Esophagus squamous epithelium (tissue), 5 donors: ENCODE measurements at places on chromosomes 5 and 9. TPM values are rescaled to one million over a fixed set of nuclear protein-coding genes. Genes with fewer than 3 reads are reported as not detected.

PKD2L2 gene
- total RNA-seq, result not detected

NOXA1 gene
- 4.5 TPM for total RNA-seq

DNA sequence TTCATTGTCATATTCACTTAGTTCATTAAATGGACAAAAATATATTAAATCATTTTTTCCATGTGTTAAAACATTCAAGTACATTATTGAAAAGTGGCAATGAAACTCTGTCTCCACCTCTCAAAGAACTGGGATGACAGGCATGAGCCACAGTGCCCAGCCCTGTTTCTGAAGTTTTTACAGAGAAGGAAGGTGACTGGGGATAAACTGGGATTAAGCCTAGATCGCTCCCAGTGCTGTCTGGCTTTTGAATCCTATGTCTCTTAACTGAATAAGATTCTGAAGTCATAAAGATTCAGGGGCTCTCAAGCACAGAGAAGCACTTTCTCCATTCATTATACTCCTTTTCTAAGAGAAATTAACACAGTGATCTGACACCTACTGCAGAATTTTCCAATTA, 88.3 kb downstream of the SLC38A9 start:
- no peak for DNase-seq

GRCh38 chr5:31161781-31162181, 31.7 kb upstream of the CDH6 start:
- DNase-seq, result no peak

ORM2 gene
- total RNA-seq, result not detected

DNA sequence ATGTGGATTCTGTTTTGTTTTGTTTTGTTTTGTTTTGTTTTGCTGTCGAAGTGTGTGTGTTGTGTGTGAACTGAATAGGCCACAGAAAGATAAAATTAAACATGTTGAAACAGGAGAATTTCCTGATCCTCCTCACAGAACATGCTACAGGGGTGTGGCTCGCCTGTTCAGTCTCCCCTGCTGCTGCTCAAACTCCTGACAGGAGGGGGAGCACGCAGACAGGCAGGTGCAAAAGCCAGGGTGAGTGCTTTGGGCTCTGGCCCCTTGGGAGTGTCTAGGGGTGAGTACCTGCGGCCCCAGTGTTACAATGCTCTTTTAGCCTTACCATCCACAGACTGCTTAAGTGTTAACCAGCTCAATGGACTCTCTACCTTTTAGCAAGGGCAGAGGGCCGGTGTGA, 473.5 kb downstream of the MAT2B start:
- DNase-seq, result no peak

DNA sequence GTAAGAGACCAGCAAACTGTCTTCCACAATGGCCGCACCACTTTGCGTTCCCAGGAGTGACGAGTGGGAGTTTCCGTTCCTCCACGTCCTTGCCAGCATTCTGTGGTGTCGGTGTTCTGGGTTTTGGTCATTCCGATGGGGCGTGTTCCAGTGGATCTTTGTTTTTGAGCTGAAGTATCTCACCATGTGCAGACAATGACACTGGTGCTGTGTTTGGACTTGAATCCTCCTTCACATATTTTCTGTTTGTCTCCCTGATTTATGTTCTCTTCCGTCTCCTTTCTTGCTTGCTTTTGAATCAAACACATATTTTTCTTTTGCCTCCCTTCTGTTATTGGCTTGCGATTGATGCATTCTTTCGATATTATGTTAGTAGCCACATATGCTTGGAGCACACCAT, 60.8 kb upstream of the IRX4 start:
- DNase-seq, result no peak

GRCh38 chr9:133403766-133404453, 13.9 kb downstream of the REXO4 start:
- DNase-seq, result no peak

SEMA6A gene
- 3.0 TPM for total RNA-seq

DNA sequence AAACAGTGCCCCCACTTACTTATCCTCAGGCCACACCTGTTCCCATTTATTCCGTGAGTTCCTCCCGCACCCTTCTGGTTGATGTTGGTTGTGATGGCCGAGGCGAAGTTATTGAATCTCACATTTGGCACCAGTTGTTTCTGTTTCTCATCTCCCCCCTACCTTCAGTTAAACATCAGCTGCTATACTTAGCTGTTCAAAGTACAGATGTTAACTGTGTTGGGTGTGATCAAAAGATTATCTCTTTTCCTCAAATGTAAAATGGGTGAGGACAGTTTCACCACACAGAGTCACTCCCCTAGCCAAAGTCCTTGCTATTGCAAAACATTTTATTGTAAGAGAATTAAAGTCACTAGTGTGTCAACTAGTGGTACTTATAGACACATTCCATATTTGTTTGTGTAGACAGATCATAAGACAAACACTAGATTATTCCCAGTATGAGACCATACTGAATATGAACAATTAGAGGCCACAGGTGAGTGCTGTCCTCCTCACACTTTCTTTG, 43.2 kb upstream of the PRSS3 start:
- DNase-seq, result no peak

DAB2 gene
- total RNA-seq, result 0.95 TPM

- DNase-seq, result no peak
Observed at GRCh38 chr5:22605473-22605872, 247.7 kb downstream of the CDH12 start.

DNA sequence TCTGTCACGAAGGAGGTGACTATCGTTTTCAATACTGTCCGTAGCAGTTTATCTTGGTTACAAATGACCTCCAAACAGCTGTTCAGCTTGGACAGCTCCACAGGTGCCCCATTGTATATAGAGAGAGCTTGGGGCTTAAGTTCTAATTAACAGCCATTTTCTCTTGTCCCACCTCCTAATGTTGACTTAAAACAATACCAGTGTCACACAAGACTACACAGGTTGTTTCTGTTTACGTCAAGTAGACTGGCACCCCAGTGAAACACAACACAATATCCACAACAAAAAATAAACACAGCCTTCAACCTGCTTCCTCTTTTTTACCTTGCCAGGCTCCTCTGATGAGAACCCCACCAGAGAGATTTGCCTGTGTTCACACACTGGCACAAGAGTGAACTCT, 39.8 kb upstream of the TLE1 start:
- DNase-seq, result no peak

- DNase-seq, result no peak
Observed at GRCh38 chr9:14633906-14634565, 59.2 kb downstream of the ZDHHC21 start.

GDA gene
- 0.76 TPM for total RNA-seq

- no peak for DNase-seq
Observed at GRCh38 chr5:100690036-100690560, 154.9 kb downstream of the FAM174A start.

GRCh38 chr9:73558471-73558870, 406.8 kb downstream of the ANXA1 start:
- DNase-seq, result no peak

DNA sequence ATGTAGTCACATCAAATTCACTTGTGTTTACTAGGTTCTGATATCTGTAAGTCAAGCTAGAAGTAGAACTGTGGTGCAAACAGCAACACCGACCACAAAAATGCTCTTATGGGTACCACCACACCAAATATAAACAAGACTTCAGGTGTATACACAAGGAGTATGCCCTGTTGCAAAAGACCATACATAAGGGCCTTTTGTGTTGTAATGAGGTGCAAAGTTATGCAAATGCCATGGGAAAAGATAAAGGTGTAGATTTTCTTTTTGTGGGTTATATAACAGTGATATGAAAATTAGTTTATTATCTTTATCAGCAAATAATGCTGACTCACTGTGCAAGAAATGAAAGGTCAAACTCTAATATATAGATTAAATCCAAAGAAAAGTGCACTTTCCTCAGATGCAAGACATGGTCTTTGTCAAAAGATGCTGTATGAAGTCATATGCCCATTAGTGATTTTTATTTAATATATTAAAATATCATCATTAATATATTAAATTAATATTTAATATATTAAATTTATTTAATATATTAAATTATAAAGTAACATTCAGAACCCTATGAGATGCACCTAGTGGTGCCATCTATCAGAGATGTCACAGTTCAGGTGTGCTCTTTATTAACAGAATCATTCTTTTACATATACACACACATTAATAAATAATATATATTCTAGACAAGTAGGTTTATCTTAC, 26.7 kb upstream of the ALDH1A1 start:
- DNase-seq, result no peak

DNA sequence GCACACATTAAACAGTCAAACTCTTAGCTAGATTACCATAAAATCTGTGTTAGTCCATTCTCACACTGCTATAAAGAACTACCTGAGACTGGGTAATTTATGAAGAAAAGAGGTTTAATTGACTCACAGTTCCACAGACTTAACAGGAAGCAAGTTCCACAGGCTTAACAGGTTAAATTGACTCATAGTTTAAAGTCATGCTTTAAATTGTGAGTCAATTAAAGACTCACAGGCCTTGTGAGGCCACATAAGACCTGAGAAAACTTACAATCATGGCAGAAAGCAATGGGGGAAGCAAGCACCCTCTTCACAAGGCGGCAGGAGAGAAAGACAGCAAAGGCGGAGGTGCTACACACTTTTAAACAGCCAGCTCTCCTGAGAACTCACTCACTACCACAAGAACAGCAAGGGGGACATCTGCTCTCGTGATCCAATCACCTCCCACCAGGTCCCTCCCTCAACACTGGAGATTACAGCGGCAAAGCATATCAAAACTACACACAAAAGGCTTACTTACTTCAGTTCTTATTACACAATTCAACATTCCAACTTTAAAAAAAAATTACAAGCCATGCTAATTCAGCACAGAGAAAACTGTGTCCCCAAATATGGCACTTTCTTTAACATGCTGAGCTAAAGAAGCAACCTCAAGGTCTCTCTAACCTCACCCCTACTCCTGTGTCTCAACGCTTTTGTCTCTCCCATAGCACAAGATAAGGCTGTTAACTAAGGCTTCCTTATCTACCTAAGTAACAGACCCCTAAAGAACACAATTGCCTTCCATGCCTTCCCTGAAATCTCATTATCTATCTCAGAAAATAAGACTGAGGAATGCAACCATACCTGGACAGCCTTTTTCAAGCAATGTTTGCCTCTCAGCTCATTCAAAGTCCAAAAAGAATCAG, 805.1 kb downstream of the NR2F1-AS1 start:
- DNase-seq, result no peak

DNA sequence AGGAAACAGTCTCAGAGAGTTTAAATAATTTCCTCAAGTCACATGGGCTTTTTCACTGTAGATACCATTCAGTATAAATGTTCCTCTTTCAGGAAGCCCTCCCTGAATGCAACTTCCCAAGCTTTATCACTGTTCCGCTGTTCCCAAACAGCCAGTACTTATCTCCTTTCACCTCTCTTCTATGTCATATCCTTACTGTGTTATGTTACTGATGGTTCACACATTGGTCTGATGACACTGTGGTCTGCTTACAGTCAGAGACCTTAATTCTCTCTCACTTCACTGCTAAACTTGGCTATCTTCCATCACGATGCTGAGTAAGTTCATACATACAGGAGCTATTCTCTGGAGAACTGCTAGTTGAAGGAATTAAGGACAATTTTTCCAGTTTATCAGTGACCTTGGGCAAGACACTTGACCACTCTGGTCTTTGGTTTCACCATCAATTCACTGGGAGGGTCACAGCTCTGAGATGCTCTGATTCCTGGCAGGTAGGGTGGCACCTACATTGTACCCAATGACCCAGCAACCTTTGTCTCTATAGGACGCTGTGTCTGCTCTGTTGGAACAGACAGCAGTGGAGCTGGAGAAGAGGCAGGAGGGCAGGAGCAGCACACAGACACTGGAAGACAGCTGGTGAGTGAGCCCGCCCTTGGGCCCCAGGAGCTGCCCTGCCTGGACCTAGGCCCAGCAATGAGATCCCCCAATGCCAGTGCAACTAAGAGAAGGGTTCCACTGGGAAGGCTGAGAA, 42.1 kb upstream of the RARS1 start:
- no peak for DNase-seq

GRCh38 chr5:29079771-29080170, 2041.4 kb upstream of the CDH9 start:
- no peak for DNase-seq

GRCh38 chr5:175821790-175822211, 49.6 kb upstream of the CPLX2 start:
- no peak for DNase-seq

CDH6 gene
- 5.0 TPM for total RNA-seq

TYRP1 gene
- not detected for total RNA-seq

GRCh38 chr9:12680757-12681156, 12.4 kb upstream of the TYRP1 start:
- DNase-seq, result no peak

DNM1 gene
- total RNA-seq, result 1.3 TPM

CBY3 gene
- not detected for total RNA-seq

- no peak for DNase-seq
Observed at GRCh38 chr9:77471572-77471971, 176.6 kb downstream of the GNA14 start.

DNA sequence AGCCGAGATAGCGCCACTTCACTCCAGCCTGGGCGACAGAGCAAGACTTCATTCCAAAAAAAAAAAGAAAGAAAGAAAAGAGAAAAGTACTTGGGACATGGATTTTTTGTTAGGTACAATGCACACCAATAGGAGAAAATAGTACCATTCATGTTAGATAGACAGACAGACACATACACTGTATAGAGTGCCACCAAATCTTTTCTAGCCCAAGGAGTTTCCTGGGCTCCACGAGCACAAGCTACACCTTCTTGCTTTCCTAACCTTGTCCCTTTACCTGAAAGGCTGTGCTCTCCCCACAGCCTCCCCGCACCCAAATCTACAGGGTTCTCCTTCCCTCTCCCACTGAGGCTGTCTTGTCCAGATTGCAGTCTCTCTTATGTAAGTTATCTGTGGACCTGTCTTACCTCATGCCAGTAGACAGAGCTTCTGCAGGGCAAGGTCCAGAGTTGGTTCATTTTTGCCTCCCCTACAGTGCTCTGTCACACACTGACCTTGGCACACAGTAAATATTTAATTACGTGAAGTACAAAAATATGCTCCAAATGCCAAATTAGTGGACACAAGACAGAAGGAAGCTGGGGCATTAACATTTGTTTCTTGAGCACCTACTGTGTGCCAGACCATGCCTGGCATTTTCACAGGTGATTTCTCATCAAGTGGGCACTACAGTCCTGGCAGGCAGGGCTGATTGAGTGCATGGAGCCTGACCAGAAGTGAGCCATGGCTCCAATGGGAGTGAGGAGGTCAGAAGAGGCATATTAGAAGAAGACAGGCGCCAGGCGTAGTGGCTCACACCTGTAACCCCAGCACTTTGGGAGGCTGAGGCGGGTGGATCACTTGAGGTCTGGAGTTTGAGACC, 5.9 kb downstream of the ALAD start:
- DNase-seq, result no peak

DNA sequence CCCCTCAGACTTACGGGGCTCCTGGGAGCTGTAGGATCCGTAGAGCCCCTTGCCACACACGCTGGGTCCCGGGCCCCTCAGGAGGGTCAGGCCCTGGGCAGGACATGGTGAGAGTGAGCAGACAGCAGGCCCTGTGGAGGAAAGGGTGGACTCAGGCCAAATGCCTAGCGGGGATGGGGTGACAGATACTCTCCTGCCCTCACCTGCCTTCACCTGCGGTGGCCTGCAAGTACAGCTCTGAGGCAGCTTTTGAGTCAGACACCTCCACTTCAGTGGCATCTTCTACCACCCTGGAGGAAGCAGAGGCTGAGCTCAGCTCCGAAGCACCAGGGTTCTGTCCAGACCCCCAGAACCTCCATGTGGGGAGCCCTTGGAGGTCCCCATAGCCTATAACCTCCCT, 26.2 kb downstream of the SLC35A4 start:
- no peak for DNase-seq
